ENCODE measurements at places on chromosomes 16 and 17. TPM values are rescaled to one million over a fixed set of nuclear protein-coding genes. Genes with fewer than 3 reads are reported as not detected.
A peak's percentile ranks its signal among the peaks of the same experiment; 100 is the strongest.

The PSMD3 gene
- 280 TPM for total RNA-seq

The SPOP gene
- total RNA-seq = 61.4 TPM

DNA sequence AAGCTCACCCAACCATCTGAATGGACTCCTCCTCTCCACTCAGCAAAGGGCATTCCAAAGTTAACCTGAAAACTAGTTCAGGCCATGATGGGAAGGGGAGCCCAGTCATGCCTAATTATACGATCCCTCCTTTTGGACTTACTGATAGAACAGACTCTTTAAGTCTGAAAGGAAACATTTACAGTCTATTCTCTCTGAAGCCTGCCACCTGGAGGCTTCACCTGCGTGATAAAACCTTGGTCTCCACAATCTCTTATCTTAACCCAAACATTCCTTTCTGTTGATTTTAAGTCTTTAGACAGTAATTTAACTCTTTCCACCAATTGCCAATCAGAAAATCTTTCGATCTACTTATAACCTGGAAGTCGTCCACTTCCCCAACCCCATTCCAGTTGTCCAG is 9.0 kb upstream of the MPP2 start:
- no peak for DNase-seq

GRCh38 chr16:11100239-11100750 is 155.7 kb downstream of the SOCS1 start:
- no peak for DNase-seq

The NATD1 gene
- 0.98 TPM for total RNA-seq

DNA sequence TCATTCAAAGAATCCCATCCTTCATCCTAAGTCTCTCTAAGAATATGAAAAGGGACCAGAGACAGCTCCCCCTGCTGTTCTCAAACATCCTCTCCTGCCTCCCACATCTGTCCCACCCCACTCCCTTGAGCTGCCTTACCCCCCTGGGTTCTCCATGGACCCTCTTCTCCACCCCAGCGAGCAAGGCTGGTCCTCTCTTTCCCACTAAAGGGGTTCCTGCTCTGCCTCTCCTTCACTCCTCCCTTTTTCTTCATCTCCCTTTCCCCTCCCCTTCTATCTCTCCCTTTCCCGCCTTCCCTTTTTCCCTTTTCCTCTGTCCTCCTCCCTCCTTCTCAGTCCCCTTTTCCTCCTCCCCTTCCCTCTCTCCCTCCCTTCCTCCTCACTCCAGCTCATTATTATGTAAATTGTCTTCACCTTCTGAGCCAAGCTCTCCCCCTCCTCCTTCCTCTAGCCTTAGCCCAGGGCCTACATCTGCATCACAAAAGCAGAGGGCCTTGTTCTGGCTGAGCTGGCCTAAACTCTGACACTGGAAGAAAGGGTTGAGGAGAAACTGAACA is 90.0 kb downstream of the GNAO1 start:
- no peak for DNase-seq

- no peak for DNase-seq
Measured at GRCh38 chr16:4389051-4389955, 17.7 kb downstream of the VASN start.

The POLDIP2 gene
- 168 TPM for total RNA-seq

GRCh38 chr17:49850218-49850610 is 2.3 kb upstream of the TAC4 start:
- DNase-seq = no peak

DNA sequence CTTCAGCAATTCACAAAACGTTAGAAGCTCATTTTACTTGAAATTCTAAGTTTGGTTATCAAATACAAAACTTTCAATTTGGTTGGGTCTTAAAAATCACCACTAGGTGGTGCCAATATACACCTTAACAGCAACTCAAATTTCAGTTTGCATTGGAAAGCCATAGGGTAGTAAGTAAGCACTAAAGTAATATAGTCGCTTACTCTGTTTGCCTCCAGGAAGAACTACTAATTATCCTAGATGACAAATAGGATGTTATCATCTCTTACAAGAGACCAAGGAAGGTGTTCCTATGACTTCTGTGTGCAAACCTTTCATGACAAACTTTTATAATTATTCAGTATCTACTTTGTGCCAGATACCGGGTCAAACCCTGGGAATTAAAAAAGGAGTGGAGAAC is 93.3 kb downstream of the MYO1D start:
- no peak for DNase-seq

DNA sequence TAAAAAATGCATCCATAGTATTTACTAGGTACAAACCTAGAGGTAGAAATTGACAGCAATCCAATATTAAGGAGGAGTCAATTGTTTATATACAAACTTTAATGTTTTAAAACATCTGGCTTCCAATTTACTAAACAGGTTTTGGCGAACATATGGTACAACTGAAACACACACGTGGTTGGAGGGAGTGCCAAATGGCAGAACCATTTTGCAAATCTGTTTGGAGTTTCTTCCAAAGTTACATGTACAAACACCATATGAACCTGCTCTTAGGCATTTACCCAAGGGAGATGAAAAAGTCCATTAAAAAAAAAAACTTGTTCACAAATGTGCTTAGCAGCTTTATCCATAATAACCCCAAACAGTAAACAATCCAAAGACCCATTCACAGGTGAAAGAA is 159.8 kb upstream of the MYOCD start:
- DNase-seq = no peak

The NPW gene
- total RNA-seq = 9.2 TPM

GRCh38 chr16:21023509-21024202 is 123.1 kb downstream of the LYRM1 start:
- DNase-seq = no peak

DNA sequence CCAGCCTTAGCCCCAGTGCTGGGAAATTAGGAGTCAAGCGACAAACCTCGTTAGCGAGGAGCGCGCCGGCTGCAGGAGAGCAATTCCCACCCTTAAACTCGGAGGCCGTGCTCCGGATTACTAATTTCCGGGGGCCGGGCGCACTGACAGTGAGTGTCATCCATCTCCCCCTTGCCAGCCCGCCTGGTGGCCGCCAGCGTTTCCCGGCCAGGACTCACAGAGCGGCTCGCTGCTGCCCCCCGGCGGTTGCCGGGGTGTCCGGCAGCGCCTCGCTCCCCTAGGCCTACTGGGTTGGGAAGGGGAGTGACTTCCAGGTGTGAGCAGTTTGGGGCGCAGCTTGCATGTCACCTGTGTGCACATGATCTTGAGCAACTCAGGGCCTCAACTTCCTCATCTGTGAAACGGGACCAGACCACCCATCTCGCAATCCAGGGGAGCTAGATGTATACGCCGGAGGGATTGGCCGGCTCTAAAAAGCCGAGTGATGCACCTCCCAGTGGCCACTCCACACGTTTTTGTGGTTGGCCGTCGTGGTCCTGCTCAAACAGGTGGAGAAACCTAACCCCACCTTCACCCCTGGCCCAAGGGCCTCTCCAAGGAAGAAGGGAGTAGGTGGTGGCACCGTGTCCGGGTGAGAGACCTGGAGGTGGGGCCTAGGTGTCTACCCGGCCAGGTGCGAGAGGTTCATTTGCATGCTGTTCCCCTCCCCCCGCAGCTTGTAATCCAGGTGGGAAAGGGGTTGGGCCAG is 2.5 kb upstream of the GSE1 start:
- DNase-seq = peak; percentile 88

- no peak for DNase-seq
Measured at GRCh38 chr16:1282324-1282973, 26.6 kb downstream of the TPSD1 start.

The TRPV2 gene
- 34.0 TPM for total RNA-seq

DNA sequence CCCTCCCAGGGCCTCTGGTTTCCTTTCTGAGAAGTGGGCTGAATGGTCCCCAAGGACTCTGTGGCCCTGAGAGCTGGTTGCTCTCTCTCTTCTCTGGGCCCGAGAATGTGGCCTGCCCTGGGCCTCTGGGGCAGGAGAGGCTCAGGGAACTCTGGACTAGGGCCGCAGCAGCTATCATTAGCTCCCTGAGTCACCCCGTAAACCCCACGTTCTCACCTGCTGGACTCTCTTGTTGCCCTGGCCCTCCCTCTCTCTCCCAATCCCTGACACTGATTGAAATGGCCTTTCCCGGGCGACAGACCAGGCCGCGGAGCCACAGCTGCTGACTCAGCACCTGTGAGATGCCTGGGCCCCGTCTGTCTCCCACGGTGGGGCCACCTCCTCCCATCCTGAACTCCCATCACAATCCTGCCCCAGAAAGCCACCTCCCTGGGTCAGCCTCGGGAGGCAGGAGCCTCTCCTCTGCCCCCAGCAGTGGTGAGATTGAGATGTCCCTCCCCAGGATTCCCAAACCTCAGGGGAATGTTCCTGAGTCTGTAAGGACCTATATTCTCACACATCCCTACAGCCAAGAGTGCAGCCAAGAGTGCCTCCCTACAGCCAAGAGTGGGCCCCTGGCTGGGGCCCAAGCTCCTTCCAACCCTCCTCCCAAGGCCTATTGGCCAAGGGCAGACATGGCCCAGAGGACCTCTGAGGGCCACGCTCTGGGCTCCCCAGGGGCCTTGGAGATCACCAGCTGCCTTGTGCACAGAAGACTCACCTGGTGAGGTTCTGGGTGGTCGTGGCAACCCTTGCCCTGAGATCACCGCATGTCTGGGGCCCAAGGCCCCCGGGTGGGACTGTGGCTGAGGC is 470 bp downstream of the TRPV3 start:
- no peak for DNase-seq

- DNase-seq = no peak
Measured at GRCh38 chr17:29368926-29369325, 21.2 kb upstream of the TAOK1 start.

All from activated T-cell treated with anti-CD3 and anti-CD28 coated beads, Interleukin-2, amount 50 U/mL, for 4 hours (primary cell).